NCI-H524 (cell line): ENCODE measurements at places on chromosomes 13 and 19.

GRCh38 chr19:46017874-46018675, 4.8 kb downstream of the PGLYRP1 start:
- no peak for DNase-seq

DNA sequence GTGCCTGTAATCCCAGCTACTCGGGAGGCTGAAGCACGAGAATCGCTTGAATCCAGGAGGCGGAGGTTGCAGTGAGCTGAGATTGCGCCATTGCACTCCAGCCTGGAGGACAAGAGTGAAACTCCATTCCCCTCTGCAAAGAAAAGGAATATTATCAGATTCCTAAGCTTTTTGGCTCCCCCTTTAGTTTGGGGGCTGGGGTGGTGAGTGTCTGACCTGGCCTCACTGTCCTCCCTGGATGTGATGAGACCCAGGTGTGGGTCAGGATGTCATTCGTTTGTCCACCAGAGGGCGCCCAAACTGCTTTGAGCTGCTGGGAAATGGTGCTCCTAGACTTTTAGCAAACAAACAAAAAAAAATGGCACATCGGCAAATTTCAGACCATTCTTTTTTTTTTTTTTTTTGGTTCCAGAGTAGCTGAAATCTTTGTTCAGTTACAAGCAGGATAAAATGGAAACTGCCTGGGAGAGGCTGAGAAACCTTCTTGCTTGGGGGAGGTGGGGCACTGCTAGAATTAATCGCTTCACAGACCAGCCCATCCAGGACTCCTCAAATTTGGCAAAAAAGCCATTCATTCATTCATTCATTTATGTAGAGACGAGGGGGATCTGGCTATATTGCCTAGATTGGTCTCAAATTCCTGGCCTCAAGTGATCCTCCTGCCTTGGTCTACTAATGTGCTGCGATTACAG, 29.4 kb downstream of the SPC24 start:
- DNase-seq: peak; percentile 15

GRCh38 chr19:47157431-47158321, 27.0 kb downstream of the SAE1 start:
- no peak for DNase-seq

DNA sequence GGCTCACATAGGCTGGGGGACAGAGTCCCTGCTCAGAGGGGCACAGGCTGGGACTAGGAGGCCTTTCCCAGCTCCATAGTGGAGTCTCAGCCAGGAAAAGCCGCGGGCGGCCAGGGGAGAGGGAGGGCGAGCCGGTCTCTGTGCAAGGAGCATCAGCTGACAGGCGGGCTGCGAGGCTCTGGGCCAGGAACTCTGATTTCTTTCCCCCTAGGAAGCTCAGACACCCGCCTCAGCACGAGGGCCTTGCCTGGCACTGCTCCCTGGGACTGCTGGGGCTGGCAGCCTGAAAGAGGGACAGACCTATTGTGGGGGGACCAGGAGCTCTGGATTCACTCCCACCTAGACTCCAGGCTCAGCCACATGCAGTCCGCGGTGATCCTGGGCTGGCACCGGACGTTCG, 2.2 kb upstream of the PLK5 start:
- DNase-seq: no peak

DNA sequence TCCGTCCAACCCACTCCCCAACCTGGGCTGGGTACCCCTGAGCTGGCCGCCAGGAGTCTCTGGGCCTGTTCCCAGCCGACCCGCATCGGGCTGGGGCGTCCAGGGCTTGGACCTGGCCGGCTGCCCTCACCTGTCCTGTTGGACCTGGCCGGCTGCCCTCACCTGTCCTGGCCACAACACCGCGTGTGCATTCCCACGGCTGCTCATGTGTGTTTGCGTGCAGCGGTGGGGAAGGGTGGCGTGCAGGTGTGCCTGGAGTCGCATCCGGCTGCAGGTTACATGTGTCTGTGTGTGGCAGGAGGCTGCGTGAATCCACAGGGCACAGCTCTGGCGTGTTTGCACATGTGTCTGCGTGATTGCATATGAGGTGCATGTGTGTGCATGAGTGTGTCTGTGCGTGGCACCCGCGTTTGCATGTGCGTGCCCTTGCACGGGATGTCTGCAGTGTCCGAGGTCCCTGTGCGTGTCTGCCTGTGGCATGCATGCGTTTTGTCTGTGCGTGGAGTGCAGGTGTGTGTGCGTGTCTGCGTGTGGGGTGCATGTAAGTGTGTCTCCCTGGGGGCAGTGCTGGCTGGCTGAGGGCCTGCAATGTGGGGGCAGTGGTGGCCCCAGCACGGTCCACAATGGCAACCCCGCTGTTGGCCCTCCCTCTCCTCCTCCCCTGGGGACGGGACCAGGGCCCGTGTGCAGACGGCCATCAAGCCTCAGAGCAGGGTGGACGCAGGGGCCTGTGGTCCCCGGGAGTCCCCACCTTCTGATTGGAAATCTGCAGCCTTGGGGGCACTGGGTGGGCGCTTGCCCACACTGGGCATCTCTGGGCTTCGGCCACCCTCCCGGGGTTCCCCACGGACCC, 3.4 kb downstream of the EFNA2 start:
- no peak for DNase-seq

GRCh38 chr19:6216996-6217751, 62.6 kb downstream of the MLLT1 start:
- DNase-seq: peak; percentile 67
